ENCODE measurements at places on chromosomes 5 and 9.

GRCh38 chr5:114367029-114367428 lies 5.2 kb downstream of the KCNN2 start:
- no peak for DNase-seq

GRCh38 chr5:115262011-115262320 lies 711 bp downstream of the PGGT1B start:
- no peak for DNase-seq

DNA sequence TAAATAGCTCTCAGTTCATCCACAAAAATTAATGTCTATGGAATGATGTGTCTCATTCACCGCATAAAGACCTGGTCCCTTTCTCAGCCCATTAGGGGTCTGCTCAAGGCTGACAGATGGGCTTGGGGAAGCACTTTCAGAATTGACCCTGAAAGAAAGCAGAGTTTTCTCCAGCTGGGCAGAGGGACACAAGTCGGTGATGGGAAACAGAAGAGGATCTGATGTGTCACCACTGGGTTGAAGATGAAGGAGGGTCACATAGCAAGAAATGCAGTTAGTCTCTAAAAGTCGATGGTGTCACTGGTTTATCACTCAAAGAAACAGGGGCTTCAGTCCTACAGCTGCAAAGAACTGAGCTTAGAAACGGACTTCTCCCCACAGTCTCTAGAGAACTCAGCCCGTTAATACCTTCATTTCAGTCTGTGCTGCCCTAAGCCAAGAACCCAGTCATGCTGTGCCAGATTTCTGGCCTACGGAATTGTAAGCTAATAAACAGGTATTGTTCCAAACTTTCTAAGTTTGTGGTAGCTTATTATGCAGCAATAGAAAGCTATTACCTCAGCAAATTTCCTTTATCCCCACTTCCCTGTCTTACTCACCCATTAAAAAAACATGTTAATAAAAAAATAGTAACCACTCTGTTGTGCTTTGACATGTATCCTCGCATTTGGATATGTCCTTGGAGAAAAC lies 64.6 kb downstream of the ADAMTS12 start:
- DNase-seq, result no peak

DNA sequence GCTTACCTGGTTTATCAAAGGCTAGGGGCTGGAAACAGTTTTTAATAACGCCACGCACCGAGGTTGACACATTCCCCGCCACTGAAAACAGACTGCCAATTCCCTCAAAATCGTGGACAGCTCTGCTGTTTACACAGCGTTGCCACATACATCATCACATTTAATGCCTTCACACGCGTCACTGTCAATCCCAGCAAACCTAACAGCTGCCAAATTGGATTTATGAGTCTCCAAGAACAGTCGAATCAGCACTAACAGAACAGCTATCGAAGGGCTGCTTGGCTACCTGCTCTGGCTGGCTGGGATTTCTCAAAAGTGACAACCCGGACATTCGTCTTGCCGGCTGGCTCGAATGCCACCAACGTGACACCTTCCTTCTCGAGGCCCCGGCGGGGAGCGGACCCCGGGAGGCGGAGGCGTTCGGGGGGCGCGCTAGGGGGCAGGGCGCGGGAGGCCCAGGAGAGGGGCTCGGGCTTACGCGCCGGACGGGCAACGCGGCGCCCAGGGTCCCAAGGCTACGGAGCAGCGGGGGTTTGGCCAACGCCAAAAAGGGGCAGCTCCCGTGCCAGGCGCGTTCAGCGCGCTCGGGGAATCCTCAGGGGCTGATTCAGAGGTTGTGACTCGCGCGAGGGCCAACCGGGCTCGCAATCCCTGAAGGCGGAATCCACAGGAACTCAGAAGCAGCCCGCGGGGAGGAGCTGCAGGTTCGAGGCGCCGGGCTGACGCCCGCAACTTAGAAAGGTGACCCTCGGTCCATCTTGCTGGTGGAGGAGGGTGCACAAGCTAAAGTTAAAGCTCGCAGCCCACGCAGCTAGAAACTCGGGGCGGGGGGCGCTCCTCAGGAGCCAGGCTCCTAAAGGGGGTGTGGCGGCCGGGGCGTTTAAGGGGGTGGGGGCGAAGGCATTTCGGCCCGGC lies 1.2 kb downstream of the CDC14B start:
- peak; percentile 42 for DNase-seq

- no peak for DNase-seq
These were observed 6.3 kb upstream of the TNFSF15 start for GRCh38 chr9:114811966-114812636.

DNA sequence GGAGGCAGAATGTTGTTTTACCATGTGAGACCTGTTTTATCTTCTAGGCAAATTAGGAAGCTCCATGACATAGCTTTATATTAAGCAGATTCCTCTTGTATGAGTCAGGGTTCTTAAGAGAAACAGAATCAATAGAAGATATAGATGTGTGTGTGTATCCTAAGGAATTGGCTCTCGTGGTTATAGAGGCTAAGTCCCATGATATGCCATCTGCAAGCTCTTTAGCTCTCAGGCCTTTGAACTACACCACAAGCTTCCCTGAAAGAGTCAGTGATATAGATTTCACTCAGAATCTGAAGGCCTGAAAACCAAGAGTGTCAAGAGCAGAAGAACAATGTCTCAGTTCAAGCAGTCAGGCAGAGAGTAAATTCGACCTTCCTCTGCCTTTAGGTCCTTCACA lies 365.8 kb upstream of the ZNF608 start:
- DNase-seq, result no peak

DNA sequence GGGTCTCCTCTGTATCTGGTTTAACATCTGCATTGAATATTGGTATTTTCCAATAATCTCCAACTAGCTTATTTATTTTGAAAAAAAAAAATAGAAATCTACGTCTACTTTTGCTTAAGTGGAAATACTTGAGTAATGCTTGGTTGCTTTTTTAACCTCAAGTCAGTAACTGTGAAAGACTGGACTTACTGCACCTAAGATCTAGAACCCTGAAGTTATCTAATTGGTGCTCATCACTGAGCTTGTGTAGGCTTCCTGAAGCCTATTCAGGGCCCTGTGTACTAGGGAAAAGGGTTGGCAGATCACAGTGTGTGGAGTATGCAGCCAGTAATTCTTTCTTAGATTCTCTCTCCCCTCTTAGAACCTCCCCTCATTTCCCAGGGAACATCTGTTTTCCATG lies 16.2 kb downstream of the SLC1A1 start:
- no peak for DNase-seq

- no peak for DNase-seq
These were observed 56.1 kb upstream of the TUT7 start for GRCh38 chr9:86410281-86410680.

DNA sequence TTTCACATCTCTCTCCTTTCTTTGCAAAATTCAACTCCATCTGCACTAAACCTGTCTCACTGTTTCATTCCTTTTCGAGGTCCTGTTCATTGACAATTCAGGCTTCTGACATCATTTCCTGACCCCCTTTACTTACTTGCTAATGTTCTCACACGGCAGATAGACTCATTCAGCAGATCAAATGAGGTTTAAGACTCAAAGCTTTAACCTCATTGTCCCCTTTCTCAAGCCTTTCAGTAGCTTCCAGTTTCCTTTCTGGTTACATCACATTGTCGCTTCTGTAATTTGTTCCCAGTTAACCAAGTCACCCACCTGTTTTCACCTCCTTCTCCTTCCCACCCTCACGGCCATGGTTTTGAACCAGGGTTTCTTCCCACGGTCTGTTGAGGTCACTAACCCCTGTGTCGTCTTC lies 143.4 kb upstream of the OTULINL start:
- peak; percentile 20 for DNase-seq

- DNase-seq, result no peak
These were observed 40.2 kb upstream of the TAS2R1 start for GRCh38 chr5:9670371-9670770.

DNA sequence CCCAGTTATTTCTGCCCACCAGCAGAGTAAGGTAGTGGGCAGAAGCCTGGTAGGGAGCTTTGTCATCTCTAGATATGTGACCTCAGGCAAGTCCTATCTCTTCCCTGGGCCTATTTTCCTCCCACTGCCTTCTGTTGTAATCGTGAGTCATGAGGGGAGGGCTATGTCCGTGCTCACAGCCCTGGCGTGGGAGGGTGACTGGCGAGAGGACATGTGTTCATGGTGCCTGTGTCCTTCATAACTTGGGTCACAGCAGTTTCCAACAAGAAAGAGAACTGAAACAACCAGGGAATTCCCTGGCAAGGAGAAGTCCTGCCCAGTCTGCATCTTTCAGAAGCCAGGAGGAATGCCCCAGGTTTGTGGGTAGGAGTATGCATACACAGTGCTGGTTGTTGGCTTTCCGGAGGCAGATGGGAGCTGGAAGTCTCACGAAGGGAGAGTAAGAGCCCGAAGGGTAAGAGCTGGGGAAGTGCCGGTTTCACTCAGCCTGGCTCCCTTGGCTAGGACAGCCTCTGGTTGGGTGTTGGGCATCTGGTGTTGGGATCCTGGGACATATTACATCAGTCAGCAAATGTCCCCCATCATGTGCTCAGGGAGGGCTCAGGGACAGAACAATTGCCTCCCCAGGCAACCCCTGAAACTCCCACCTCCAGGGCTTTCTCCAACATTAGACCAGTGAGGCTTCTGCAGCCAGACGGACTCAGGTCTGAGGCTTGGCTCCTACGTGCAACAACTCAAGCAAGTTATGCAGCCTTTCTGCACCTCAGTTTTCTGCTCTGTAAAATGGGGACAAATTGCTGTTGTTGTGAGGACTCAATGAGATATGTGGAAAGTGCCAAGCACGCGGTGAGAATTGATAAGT lies 4.3 kb upstream of the TIFAB start:
- peak; percentile 100 for DNase-seq

GRCh38 chr5:17860660-17861315 lies 226.5 kb downstream of the TAF11L14 start:
- no peak for DNase-seq

GRCh38 chr9:98236901-98237487 lies 18.5 kb downstream of the TBC1D2 start:
- DNase-seq, result peak; percentile 54

GRCh38 chr9:26296910-26297572 lies 595.6 kb downstream of the CAAP1 start:
- DNase-seq, result no peak

- no peak for DNase-seq
These were observed 165.2 kb upstream of the KLF9 start for GRCh38 chr9:70579686-70580085.

- no peak for DNase-seq
These were observed 194.4 kb upstream of the TBC1D2 start for GRCh38 chr9:98449871-98450270.

- DNase-seq, result no peak
These were observed 144.1 kb downstream of the MAT2B start for GRCh38 chr5:163649514-163649913.

- DNase-seq, result no peak
These were observed 27.8 kb upstream of the STX17 start for GRCh38 chr9:99878651-99879050.

DNA sequence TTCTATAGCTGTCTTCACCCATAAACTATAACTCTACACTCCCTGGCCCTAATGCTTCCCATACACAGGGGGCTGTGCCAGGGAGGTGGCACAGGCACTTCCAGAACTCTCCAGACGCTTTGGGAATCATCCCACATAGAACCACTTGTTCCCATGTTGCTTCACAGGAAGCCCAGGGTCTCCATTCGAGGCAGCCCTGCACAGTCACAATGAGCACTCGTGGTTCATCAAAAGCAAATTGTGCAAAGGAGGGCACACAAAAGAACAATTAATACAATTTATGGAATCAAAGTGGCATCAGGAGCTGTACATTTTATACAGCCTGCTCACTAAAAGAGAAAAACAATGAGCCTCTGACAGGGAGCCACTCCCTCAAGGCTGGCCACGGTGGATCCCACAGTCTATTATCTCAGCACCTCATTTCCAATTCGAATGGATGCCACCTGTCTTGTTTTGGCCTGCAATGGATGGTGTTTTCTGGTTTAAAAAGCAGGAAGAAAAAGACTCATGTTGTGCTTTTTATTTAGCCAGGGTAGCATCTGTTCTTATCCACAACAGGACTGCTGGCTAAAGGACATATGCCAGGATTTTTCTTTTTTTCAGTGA lies 354.8 kb downstream of the ENC1 start:
- no peak for DNase-seq

- DNase-seq, result no peak
These were observed 58.9 kb downstream of the ARSB start for GRCh38 chr5:78926252-78926651.

DNA sequence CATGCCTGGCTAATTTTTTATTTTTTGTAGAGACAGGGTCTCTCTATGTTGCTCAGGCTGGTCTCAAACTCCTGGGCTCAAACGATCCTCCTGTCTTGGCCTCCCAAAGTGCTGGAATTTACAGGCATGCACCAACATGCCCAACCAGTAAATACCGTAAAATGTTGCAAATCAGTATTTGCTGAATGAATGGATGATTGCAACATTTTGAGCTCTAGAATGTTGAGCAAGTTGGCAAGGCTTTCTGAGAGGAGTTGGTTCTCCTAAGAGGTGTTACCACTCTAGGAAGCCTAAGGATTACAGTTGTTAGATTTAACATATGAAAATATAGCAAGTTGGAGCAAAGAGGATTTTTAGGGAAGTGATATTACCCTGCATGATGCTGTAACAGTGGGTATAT lies 15.6 kb upstream of the DMXL1 start:
- peak; percentile 66 for DNase-seq

GRCh38 chr9:35350212-35350611 lies 139.7 kb upstream of the RUSC2 start:
- no peak for DNase-seq

DNA sequence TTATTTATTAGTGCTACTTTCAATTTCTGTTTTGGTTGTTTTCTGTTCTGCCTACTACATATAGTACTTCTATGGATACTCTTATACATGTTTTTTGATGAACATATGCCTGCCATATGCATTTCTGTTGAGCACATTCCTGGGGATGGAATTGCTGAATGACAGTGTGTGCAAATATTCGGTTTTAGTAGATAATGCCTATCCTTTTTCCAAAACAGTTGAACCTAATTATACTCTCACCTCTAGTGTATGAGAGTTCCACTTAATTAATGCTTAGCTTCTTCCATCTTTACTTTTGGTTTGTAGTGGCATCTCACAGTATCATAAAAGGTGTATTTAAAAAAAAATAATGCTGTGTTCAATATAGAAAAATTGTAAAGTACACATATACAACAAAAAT lies 96.8 kb downstream of the ADGRV1 start:
- DNase-seq, result no peak

- DNase-seq, result no peak
These were observed 4.3 kb upstream of the DHFR start for GRCh38 chr5:80659106-80659505.

- DNase-seq, result no peak
These were observed 151.6 kb upstream of the KLF9 start for GRCh38 chr9:70566066-70566465.

- no peak for DNase-seq
These were observed 30.8 kb downstream of the HABP4 start for GRCh38 chr9:96480736-96481135.

GRCh38 chr5:148933903-148934432 lies 107.6 kb downstream of the ADRB2 start:
- DNase-seq, result no peak

DNA sequence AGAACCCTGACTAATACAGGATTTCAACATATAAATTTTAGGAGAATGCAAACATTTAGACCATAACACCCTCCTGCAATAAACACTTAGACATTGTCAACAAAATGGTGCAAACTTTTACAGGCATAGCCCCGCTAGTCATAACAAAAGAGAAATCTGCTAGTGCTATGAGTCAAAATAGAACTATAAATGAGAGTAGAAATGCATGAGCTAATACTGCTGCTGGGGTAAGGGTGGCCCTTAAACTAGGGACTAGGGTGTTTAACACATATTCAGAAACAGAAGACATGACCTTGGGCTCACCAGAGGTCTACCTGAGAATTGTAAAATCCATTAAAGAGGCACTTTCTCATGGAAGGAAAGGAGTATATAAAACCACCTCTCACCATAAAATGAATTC lies 131.6 kb downstream of the TLR4 start:
- DNase-seq, result no peak

GRCh38 chr5:154179846-154180710 lies 10.5 kb upstream of the GALNT10 start:
- DNase-seq, result peak; percentile 65

Data from suppressor macrophage (primary cell).